Stimulated activated CD8-positive, alpha-beta memory T cell treated with anti-CD3 and anti-CD28 coated beads, Interleukin-15, amount 100 ng/mL, for 48 hours (primary cell): ENCODE measurements at places on chromosomes 11 and 22.

- DNase-seq = no peak
Measured at GRCh38 chr11:117808784-117809183, 11.8 kb upstream of the DSCAML1 start.

DNA sequence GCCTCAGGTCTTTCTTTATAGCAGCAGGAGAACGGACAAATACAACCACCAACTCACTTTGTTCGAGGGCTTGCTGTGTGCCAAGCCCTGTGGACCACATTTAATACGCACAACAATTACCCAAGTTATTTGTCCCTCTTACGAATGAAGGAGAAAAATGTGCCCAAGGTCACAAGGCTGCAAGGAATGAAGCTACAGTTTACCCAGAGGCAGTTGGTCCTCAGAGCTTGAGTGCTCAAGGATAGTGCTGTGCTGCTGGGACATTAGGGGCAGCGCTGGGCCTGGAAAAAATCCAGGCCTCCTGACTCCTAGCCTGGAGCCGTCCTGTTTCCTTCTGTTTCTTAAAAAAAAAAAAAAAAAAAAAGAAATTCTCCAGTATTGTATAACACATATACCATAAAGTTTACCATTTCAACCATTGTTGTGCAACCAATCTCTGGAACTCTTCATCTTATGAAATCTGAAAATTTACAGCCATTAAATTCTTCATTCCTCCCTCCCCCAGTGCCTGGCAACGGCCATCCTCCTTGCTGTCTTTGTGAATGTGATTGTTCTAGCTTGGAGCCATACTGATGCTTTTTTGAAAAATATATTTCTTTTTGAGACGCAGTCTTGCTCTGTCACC, 1.0 kb upstream of the C11orf86 start:
- DNase-seq = no peak

- no peak for DNase-seq
Measured at GRCh38 chr22:23762842-23763578, at the start of gene C22orf15. Gene C22orf15 (plus strand): TSS chr22:23762990. CDS start chr22:23763307, 317 bp downstream.

- DNase-seq = no peak
Measured at GRCh38 chr22:49480896-49481658, 346.6 kb downstream of the BRD1 start.

DNA sequence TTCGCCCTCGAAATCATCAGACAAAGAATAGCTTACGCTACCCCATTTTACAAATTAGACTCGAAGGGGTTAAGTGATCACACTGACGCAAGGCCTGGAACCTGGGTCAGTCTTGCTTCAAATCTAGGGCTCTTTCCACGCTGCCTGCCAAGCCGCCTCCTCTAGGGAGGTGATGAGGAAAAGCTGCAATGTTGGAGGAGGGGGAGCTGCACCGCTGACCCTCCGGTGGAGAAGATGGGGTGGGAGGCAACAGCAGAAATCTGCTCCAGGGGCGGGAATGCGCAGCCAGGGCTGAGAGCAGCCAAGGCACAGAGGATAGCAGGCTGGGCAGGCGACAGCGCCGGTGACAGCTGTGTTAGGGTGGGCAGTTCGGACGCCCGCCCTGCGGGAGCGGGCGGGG, 595 bp downstream of the SYVN1 start:
- no peak for DNase-seq

GRCh38 chr11:67983951-67984350, 19.9 kb downstream of the UNC93B1 start:
- no peak for DNase-seq
